ENCODE measurements at places on chromosomes 3 and 15.
A peak's percentile ranks its signal among the peaks of the same experiment; 100 is the strongest.

- DNase-seq = no peak
Measured at GRCh38 chr15:87860743-87861142, 395.8 kb downstream of the NTRK3 start.

- DNase-seq = no peak
Measured at GRCh38 chr3:18512007-18512406, 86.9 kb upstream of the SATB1 start.

GRCh38 chr3:63150880-63151279 is 127.2 kb upstream of the SYNPR start:
- DNase-seq = no peak

- DNase-seq = no peak
Measured at GRCh38 chr3:115617591-115617990, 5.7 kb upstream of the GAP43 start.

DNA sequence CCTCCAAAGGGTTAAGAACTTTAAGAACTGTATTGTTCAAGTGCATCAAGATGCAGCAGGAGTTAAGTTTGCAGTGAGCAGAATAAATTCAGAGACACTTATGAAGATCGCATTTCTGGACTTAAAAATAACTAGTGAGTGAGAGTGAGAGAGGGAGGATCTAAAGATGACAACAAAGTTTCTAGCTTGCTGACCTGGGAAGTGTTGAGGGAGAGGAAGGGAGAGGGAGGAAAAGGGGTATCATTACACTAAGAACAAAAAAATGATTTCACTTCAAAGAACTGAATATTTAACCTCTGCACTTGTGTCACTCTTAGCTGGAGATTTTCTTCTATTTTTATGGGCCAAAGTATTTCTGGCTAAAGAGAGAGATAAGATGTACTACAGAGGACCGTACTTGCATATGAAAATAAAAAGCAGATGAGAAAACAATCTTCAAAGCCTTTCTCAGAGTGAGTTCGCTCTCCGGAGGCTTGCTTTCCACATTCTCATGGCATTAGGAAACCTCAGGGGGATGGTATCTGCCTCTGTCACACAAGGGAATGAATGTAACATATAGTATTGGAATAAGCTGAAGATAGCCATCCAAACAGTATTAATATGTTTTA is 91.4 kb upstream of the TJP1 start:
- DNase-seq = peak; percentile 55

- no peak for DNase-seq
Measured at GRCh38 chr15:98614681-98615080, 33.7 kb upstream of the IGF1R start.

DNA sequence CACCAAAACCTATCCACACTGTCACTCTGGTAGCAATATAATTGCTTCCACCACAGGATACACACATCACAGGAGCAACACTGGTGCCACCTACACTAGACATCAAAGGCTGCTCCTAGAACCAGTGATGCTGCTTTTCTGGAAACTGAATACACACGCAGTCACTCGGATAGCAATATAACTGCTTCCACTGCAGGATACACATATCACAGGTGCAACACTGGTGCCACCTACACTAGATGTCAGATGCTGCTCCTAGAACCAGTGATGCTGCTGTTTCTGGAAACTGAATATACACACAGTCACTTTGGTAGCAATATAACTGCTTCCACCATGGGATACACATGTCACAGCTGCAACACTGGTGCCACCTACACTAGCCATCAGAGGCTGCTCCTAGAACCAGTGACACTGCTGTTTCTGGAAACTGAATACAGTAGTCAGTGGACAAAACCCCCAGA is 6.9 kb upstream of the TNFSF10 start:
- no peak for DNase-seq

- no peak for DNase-seq
Measured at GRCh38 chr3:72082776-72083462, 298.0 kb upstream of the PROK2 start.

DNA sequence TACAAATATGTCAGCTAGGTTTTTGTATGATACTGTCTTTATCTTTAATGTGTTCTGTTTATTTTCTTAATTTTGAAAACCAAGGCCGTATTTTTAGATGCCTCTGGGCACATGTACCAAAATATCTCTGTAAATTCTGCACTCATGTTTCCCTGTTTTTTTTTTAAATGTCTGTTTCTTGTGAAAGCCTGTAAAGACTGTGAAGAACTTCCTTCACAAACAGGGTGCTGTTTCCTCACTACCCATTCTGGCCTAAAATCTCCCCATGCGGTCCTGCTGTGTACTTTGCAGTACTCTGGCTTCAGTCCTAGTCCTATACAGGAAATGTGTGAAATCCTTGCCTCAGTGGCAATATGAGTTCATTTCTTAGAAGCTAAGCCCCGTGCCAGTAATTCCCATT is 133.4 kb upstream of the ZBTB20 start:
- DNase-seq = peak; percentile 70

- no peak for DNase-seq
Measured at GRCh38 chr15:90706394-90707327, 10.5 kb upstream of the BLM start.

GRCh38 chr3:155370198-155370597 is 76.7 kb upstream of the STRIT1 start:
- no peak for DNase-seq

GRCh38 chr3:71376503-71376902 is 207.0 kb downstream of the FOXP1 start:
- DNase-seq = no peak

DNA sequence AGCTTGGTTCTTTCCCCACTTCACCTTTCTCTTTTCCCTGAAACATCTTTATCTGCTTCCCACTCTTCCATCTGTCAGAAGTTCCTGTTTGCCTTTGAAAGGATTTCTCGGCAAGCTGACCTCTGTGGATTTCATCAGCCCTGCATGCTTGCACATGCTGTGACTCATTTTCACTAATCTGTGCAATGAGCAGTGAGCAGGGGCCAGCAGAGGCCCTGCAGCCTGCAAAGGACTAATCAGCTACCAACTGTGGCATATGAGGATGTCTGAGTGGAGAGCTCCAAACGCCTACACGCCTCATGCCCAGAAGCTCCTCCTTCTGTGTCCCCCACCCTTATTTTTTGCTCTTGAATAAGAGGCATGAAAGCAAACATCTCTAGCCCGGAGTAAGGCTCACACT is 333.0 kb upstream of the SEMA6D start:
- peak; percentile 96 for DNase-seq

DNA sequence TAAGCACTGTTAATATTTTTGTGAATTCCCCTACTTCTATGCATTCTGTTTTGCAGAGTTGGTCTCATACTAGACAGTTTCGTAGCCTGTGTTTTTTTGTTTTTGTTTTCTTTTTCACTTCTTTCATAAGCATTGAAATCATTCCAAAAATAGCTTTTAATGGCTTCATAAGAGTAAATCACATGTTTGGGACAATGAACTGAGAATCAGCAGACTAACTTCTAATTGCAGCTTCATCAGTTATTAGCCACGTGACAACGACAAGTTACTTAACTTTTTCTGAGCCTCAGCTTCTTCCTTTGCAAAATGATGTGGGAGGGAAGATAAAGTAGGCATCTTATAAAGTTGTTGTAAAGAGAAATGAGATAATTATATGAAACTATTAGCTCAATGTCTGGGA is 124.8 kb downstream of the LIPC start:
- DNase-seq = no peak

DNA sequence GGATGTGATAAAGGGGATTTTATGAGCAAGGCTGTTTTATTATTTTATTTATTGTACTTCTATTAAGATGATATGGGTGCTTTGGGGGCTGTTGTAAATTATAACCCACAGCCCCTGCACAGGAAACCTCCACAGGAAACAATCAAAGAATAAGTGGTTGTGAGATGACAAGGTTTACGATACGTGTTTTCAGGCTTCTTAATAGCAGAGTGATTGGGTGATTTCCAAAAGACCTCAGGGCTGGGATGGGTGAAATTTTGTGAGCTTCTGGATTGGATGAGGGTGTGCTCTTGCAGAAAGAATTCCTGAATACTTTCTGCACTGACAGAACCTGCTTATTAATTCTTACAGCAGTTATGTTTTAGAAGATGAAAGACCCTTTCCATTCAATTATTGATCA is 21.4 kb downstream of the CHL1 start:
- DNase-seq = no peak

DNA sequence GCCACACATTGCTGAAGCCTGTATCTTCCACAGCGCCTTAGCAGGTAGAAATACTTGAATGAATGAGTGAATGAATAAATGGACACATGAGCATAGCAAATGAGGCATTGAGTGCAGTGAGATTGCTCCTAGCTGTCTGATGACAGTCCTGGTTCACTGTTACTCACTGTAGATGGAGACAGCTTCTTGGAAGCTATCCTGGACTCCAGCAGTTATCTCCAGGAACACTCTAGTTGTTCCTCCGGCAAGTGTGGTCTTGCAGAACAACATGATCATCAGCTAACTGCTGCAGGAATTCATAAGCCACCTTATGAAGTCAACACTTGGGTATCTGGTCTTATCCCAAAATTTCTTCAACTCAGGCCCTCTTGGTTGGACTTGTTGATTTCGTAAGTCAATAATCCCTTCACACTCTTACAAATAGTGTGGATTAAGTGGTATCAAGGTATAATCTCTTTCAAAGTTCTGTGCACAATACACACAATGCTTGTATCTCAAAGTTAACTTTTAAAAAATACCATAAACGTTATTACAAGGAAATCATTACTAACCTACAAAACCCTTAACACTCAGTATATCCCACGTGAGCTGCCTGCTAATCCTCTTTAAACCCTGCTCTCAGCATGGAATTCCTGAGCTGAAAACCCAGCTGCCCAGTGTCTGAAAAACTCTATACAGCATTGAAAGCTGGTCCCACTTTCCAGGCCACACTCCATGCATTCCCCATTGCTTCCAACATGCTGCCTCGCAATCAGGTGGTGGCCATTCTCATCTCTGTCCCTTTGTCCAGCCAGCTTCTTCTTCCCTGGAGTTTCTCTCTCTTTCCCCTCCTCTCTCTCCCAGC is 14.4 kb upstream of the ZBTB38 start:
- DNase-seq = peak; percentile 66

GRCh38 chr3:40980467-40980866 is 218.8 kb upstream of the CTNNB1 start:
- DNase-seq = no peak

- peak; percentile 7 for DNase-seq
Measured at GRCh38 chr3:107065094-107065861, 312.0 kb upstream of the CCDC54 start.

GRCh38 chr3:23761440-23761896 is 44.3 kb upstream of the UBE2E1 start:
- peak; percentile 62 for DNase-seq

DNA sequence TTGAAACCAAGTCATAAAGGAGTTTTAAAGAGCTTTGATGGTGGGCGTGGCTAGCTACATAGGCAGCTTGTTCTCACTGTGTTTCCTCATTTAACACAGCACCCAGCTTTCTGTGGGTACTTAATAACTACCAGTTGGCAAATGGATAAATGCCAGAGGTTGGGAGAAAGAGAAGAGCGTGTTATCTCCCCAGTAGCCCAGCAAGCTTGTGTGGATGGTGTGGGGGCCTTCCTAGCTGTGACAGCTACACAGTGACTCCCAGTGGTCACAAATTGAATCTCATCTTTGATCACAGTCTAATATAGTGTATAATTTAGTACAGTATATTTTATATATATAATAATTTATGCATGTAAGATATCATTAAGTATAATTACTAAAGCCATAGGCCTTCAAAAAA is 984.1 kb downstream of the EPHA3 start:
- peak; percentile 75 for DNase-seq

DNA sequence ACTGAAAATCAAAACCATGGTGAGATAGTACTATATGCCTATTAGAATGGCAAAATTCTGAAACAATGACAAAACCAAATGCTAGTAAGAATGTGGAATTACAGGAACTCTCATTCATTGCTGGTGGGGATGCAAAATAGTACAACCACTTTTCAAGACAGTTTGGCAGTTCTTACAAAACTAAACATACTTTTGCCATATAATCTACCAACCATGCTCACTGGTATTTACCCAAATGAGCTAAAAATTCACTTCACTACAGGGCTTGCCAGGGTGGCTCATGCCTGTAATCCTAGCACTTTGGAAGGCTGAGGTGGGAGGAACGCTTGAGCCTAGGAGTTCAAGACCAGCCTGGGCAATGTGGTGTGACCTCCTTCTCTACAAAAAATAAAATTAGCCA is 40.0 kb downstream of the MYO9A start:
- peak; percentile 2 for DNase-seq

DNA sequence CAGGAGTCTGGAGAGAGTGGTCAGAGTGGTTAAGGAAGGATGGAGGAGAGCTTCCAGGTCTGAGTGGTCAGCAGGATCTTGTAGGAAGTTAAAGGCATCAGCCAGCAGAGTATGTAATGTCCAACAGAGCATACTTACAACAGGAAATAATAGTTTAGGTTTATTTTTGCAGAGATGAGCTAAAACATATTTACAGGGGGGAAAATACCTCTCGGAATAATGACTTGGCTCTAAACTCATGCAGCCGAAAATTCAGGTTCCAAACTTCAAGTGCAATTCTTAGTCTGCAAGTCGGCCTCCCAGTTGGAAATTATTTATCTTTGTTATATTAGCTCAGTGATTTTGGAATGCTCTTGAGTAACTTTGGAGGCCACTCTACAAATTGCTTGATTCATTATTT is 385.0 kb upstream of the C2CD4B start:
- DNase-seq = no peak

DNA sequence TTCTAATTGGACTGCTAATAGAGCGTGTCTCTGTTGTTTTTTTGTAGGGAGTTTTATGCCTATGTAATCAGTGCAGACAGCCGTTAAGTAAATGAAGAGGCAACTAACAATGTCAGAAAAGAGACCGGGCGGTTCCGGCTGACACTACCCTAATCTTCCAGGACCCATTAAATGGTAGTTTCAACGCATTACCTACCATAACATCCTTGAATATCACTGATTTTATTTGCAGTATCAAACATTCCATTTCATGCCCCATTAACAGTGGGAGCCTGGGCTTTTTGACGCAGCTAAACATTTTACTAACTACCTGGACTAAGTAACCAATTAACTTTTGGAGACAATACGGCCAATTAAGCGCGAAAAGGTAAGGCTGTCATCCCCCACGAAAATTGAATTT is 832.9 kb upstream of the NR2F2 start:
- DNase-seq = no peak

DNA sequence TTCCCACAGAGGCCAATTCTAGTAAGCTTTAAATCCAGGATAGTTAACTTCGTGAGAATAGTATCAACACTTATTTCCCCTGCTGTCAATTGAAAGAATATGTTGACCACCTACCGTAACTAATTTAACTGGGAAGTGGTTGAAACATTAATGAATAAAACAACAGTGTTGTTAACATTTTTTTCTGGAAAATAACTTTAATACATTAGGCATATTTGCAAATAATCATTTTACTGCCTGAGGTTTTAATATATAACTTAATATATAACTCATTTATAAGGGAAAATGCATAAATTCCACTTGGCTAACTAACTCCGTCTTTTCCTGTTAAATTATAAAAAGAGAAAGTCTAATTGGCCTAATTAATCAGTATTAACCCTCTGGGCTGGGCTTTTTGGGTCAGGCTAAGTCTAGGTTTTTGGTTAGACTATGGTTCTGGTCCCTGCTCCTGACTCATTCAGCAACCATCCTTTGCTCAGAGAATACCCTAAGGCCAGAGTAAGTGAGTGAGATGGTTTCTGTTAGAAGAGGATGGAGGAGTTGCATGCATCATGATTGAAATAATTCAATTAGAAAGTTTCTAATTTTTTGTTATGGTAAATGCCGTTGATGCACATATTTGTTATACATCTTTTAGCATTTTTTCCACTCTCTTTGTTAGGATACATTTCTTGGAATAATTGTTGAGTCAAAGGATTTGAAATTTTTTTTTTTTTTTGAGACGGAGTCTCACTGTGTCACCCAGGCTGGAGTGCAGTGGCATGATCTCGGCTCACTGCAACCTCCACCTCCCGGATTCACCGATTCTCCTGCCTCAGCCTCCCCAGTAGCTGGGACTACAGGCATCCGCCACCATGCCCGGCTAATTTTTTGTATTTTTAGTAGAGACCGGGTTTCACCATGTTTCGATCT is 10.8 kb upstream of the SKIL start:
- DNase-seq = no peak

Data from fibroblast of pulmonary artery (primary cell).